T-cell (primary cell): ENCODE measurements at places on chromosomes 5 and 9.

DNA sequence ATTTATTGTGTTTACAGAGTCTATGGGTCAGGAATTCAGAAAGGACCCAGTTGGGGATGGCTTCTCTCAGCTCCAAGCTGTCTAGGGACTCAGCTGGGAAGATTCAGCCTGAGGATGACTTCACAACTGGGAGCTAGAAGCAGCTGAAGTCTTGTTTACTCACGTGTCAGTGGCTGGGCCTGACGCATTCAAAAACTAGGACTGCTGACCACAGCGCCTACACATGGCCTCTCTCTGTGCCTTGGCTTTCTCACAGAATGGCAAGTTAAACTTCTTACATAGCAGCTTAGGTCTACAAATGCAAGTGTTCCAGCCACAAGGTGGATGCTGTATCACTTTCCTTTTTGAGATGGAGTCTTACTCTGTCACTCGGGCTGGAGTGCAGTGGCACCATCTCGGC, 16.3 kb upstream of the PPP2CA start:
- H3K4me3 ChIP-seq = no peak overlapping the region
- H3K27me3 ChIP-seq = peaks cover 5% of the 10 kb centered on the region
- no peak for DNase-seq
- no peaks in the 10 kb centered on the region for H3K4me1 ChIP-seq

DNA sequence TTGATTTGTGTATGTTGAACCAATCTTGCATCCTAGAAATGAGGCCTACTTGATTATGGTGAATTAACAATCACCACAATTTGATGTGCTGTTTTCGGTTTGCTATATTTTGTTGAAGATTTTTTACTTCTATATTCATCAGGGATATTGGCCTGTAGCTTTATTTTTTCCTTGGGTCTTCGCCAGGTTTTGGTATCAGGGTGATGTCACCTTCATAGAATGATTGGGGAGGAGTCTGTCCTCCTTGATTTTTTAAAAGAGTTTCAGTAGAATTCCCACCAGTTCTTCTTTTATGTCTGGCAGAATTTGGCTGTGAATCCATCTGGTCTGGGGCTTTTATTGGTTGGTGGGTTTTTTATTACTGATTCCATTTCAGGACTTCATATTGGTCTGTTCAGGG, 115.2 kb downstream of the CPLANE1 start:
- DNase-seq = no peak
- H3K4me3 ChIP-seq = no peak overlapping the region
- H3K4me1 ChIP-seq = no peaks in the 10 kb centered on the region
- H3K27me3 ChIP-seq = no peaks in the 10 kb centered on the region
- H3K27ac ChIP-seq = no peak overlapping the region

GRCh38 chr9:136856541-136857141, 4.5 kb downstream of the MAMDC4 start:
- no peaks in the 10 kb centered on the region for H3K4me1 ChIP-seq
- no peak overlapping the region for H3K4me3 ChIP-seq
- no peaks in the 10 kb centered on the region for H3K27me3 ChIP-seq

GRCh38 chr5:61401726-61402125, 69.7 kb downstream of the ZSWIM6 start:
- no peaks in the 10 kb centered on the region for H3K27me3 ChIP-seq
- no peak overlapping the region for H3K27ac ChIP-seq
- H3K4me3 ChIP-seq = no peak overlapping the region
- no peaks in the 10 kb centered on the region for H3K4me1 ChIP-seq
- no peaks in the 10 kb centered on the region for H3K36me3 ChIP-seq

DNA sequence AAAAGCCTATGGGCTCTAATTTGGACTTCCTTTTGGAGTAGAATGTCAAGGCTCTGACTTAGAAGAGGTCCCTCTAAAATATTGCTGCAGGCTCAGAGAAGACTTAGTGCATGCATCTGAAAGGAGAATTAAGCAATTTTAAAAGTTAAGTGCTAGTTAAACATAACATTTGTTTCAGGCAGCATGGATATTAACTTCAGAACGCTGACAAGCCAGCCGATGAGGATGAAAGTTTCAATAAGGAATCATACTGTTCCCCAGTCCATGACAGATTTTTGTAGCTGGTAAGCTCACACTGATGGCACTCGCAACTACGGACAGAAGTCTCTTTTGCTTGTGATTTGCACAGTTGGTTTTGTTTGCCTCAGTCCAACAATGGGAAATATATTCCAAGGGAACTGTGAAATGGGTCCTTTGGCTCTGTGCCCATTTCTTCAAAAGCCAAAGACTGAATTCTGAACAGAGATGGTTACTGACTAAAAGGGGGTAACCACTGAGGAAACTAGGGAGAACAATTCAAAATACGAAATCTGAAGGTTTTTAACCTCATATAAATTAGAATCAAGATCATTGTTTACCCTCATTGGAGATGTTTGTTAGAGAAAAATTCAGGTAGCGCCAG, 47.6 kb downstream of the DCP2 start:
- DNase-seq = no peak
- H3K27me3 ChIP-seq = no peaks in the 10 kb centered on the region
- H3K36me3 ChIP-seq = peaks cover 25% of the 10 kb centered on the region
- H3K4me3 ChIP-seq = no peak overlapping the region
- peak overlapping the region; percentile 55 for H3K27ac ChIP-seq

- H3K4me3 ChIP-seq = no peak overlapping the region
- H3K27me3 ChIP-seq = no peaks in the 10 kb centered on the region
- no peaks in the 10 kb centered on the region for H3K36me3 ChIP-seq
- H3K4me1 ChIP-seq = no peaks in the 10 kb centered on the region
- no peak overlapping the region for H3K27ac ChIP-seq
Observed at GRCh38 chr5:115683081-115683480, 57.2 kb upstream of the TMED7 start.

GRCh38 chr5:19270153-19270552, 717.8 kb downstream of the CDH18 start:
- DNase-seq = no peak
- no peak overlapping the region for H3K27ac ChIP-seq
- H3K4me1 ChIP-seq = no peaks in the 10 kb centered on the region
- H3K4me3 ChIP-seq = no peak overlapping the region

GRCh38 chr5:180470966-180471582, 23.1 kb upstream of the CNOT6 start:
- H3K4me1 ChIP-seq = peaks cover 10% of the 10 kb centered on the region
- no peaks in the 10 kb centered on the region for H3K36me3 ChIP-seq
- no peak overlapping the region for H3K27ac ChIP-seq

DNA sequence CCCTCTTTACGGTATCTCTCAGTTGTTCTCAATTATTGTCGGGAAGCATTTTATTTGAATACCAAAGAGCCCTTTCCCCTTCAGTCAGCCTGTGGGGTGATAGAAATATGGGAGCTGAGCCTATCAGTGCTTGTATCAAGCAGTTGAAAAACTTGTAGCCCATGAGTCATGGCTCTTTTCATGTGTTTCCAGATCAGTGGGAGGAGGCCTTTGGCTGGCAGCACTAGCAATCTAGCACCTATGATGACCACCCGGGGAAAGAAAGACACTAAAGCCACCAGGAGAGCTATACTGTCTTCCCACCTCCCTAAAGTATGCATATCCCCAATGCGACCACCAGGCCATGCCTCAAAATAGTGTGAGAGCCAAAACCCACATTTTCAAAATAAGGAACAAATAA, 696.9 kb upstream of the C9orf72 start:
- DNase-seq = no peak
- H3K27ac ChIP-seq = no peak overlapping the region
- no peaks in the 10 kb centered on the region for H3K27me3 ChIP-seq
- no peaks in the 10 kb centered on the region for H3K36me3 ChIP-seq
- H3K4me1 ChIP-seq = no peaks in the 10 kb centered on the region
